ENCODE measurements at places on chromosomes 6 and 20. TPM values are rescaled to one million over a fixed set of nuclear protein-coding genes. Genes with fewer than 3 reads are reported as not detected.

The STK35 gene
- total RNA-seq, result 11.3 TPM

The ETV7 gene
- 0.30 TPM for total RNA-seq

The SPDEF gene
- not detected for total RNA-seq

The ID4 gene
- 0.89 TPM for total RNA-seq

The SOX18 gene
- total RNA-seq, result 0.17 TPM

Measured in bronchus fibroblast of lung (primary cell).